ELR (cell line): ENCODE measurements at places on chromosomes 13 and 19.

- peak; percentile 91 for DNase-seq
Observed at GRCh38 chr13:21435687-21436151, 23.4 kb downstream of the ZDHHC20 start.

DNA sequence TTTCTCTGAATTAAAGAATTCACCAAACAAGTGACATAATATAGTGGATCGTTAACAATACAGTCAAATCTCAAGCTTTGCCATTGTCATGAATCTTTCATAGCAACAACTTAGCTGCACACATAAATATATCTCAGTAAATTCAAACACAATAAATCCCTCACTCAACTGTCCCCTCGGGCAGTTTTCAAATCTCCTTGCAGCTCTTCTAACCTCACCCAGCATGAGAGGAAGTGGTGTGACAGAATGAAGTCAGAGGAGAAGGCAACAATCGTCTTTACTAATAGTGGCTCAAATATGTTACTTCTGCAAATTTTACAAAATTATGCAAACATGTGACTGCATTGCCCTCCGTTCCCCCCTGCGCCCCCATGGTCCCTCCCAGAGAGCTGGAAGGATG lies 148.2 kb downstream of the RAP2A start:
- no peak for DNase-seq

DNA sequence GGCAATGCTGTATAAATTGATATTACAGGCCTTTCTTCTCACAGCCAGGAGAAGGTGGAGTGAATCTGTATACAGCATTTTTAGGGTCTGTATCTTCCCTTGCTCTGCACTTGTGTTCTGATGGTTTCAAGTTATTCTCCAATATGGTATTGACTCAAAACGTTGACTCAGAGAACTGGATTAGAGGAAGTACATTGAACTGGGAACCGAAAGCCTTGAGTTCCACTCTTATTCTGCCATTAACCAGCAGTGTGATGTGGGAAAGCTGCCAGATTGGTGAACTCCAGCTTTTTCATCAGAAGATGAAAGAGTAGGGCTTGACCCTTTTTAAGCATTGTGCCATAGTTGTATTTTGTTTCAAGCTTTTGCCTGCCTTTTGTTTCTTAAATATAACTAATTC lies 167.7 kb downstream of the SPRY2 start:
- no peak for DNase-seq

- DNase-seq = peak; percentile 37
Observed at GRCh38 chr19:291006-291521, at the start of gene PLPP2. Gene PLPP2 (minus strand): TSS chr19:291403. CDS start chr19:291336, 67 bp downstream.

DNA sequence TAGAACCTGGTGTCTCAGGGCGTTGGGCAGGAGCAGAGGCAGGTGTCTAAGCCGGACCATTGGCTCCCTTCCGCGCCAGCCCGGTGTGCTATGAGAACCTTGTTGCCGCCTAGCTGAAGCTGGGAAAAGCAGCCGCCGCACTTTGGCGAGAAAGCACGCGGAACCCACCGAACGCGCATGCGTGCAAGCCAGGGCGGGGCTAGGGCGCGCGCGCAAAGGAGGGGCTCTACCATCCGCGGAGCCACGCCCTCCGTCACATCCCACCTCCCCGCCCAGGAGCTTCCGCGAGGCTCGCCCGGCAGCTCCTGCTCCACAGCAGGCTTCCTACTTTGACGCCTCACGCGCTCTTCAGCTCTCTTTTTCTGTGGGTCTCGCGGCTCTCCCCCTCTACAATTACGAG lies 51.3 kb downstream of the WDR87 start:
- no peak for DNase-seq

DNA sequence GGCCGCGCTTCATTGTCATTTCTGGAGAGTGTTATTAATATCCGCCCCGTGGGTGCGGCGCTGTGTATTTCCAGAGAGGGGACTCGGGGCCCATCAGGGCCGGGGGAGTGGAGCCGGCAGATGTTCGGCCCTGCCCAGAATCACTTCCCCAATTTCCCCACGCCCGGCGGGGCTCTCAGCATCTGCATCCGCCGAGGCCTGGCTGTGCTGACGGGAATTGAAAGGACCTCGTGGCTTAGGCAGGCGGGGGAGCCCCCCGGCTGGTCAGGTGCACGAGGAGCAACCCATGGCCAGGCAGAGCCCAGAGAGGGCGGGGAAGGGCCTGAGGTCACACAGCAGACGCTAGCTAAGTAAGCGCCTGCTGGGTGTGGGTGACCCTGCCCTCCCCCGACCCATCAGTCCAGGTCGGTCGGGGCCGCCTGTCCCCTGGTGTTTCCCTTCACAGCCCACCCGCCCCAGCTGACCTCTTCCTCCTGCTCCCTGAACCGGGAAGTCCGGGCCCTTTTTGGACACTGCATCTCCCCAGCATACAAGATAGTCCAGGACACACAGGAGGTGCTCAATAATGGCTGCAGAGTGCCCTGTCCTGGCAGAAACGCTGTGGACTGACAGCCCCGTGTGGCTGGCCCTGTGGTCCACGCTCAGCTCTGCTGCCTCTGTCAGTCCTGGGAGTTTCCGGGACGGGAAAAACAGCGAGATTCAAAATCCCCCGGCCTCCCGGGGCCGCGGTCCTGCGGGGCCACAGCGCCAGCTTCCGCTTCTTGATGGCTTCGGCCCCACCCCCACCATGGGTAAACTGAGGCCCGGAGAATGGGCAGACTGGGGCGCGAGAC lies 22.1 kb downstream of the ARID3A start:
- DNase-seq = no peak

DNA sequence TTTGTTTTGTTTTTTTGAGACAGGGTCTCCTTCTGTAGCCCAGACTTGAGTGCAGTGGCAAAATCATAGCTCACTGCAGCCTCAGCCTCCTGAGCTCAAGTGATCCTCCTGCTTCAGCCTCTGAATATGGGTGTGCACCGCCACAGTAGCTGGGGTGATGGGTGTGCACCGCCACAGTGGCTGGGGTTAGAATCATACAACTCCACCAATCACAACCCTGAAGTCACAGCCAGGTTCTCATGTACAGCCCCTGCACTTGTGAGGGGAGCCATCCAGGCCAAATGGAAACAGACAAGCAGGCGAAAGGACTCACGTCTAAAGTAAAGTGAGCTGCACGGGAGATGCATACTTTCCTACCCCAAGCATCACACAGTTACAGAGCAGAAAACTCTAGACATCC lies 63.1 kb upstream of the RANBP3 start:
- no peak for DNase-seq

GRCh38 chr19:48635966-48636858 lies 967 bp downstream of the DBP start:
- no peak for DNase-seq

GRCh38 chr19:49264258-49264657 lies 60.7 kb downstream of the SLC6A16 start:
- DNase-seq = no peak

DNA sequence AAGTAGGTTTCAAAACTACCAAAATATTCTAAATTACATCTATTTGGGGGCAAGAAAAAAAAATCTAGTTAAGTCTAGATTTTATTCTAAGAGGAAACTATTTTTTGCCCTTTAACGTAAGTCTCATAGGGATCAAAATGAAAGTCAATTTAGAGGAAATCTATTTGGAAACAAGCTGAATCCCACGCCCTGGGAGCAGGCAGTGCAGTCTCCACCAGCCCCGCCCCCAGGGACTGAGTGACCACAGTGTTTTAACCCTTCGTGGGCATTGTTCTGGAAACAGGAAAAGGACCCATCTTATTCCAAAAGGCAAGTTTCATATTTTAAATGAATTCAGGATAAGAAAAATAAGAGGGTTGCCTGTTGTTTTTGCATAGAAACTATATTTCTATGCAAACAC lies 209.7 kb downstream of the SPRY2 start:
- peak; percentile 77 for DNase-seq

DNA sequence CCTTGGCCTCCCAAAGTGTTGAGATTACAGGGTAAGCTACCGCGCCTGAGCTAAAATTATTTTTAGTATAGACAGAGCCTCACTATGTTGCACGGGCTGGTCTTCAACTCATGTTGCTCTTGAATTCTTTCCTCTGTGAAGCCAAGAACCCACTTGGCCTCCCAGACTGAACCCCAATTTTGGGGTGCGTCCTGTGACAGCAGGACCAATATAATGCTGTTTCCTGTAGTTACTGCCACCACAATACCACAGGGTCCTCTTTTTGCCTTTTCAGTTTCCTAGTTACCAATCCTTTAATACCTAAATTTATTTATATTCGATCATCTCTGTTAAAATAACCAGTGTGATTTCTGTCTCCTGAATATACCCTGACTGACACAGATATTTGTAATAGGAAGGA lies 32.9 kb downstream of the TSKS start:
- DNase-seq = no peak

- no peak for DNase-seq
Observed at GRCh38 chr19:3285647-3286176, 61.3 kb downstream of the CELF5 start.

DNA sequence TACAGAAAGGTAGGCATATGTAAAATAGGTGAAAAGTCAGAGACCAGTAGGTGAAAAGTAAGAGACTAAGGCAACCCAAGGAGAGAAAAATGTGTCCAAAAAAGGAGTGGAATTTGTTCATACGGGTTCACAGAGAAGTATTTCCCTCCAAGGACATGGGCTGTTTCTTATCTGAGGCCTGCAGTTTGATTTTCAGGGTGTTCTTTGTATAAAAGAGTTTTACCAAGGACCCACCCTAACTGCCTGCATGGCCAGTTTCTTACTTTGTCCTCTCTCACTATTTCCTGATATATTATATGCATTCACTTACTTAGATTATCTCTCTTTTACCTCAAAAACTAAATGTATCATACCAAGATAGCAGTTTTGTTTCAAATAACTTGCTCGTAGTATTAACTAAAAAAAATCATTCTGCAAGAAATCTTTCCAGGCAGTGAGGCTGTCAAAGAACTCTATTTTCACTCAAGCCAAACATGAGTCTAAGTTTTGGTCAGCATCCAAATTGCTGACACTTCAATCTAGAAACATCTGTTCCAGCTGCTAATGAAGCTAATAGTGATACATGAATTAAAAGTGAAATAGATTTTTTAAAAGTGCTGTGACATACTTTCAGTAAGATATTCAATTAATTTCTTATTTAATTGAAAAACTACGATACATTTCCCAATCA lies 141.4 kb upstream of the SGCG start:
- DNase-seq = no peak
